Stimulated activated CD8-positive, alpha-beta memory T cell treated with anti-CD3 and anti-CD28 coated beads, Interleukin-7, amount 100 ng/mL, for 48 hours (primary cell): ENCODE measurements at places on chromosomes 1 and 21.

- no peak for DNase-seq
These were observed 1.3 kb upstream of the FASLG start for GRCh38 chr1:172657586-172657985.

DNA sequence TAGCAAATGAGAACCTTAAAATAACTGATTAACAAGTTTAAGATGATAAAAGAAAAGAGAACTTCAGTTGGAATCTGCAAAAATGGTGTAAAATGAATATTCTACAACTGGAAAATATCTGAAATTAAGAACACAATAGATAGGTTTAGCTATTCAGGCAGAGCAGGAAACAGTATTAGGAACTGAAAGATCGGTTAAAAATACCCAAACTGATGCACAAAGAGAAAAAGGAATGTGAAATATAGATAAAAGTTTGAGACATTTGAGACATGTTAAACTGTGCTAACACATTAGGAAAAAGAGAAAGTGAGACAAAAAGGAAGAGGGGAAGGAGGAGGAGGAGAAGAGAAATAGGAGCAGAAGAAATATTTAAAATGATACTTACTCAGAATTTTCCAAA, 12.1 kb downstream of the CD55 start:
- DNase-seq: no peak

DNA sequence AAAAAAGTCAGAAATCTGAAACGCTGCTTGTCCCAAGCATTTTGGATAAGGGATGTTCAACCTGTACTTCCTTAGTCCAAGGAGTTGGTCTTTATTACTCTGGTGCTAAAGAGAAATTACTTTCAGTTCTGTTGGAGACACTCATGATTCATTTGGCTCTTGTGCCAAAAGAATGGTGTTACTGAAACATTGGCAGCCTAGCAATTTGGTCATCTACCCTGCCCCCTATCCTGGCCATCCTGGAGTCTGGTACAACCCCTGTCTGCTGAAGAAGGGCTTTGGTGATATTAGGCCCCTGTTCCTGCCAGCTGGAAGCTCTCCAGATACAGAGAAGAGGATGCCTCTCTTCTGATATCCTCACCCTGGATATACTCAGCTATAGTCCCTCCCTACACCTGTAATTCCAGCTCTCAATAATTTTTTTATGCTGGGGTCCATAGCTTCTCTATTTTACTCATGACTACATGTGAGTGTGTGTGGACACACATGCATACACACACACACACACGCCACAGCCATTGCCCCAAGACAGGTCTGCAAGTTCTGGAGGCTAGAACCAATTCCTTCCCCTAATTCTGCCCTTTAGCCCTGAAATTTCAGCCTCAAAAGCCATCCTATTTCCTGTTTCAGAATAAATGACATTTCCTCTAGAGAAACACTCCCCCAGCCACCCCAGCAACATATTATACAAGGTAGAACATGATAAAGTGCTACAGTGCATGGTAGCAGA, 40.0 kb downstream of the LHX8 start:
- no peak for DNase-seq

GRCh38 chr21:29056005-29056404, 17.4 kb downstream of the CCT8 start:
- DNase-seq: no peak

- DNase-seq: no peak
These were observed 81.0 kb upstream of the ZBTB18 start for GRCh38 chr1:243970077-243970476.

DNA sequence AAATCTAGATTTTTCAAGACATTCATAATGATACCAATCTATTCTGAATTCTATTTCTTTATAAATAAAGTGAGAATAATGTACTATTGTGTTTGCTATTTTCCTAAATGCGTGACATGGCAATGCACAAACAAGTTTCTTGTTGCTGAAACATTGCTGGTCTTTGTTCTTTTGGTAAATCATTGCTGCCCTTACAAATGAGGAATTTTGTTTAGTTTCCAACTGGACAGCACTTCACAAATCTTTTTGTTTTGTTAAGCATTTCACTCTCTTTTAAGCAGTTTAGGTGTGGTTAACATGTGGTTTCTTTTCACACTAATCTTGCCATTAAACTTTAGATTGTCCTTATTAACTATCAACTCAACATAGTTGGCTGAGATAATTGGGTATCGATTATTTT, 94.6 kb downstream of the LRRC7 start:
- DNase-seq: no peak

DNA sequence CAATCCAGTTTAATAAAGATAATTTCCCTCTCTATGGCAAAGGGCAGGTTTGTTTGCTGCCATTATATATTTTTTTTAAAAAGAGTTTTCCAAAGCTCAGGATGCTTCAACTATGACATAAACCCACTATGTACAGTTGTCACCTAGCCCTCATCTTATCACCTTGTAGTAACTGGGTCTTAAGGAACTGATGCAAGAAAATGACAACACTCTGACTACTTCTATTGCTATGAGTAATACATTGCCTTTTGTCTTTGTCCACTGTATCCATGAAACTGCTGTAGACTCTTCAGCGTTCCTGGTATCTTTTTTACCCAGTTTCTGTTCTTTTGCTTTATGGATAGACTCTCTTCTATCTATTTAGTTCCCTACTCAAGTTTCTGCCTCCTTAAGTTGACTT, 586.5 kb downstream of the NEGR1 start:
- no peak for DNase-seq

- DNase-seq: no peak
These were observed 1.0 kb downstream of the FAM78B start for GRCh38 chr1:166165661-166166328.

- no peak for DNase-seq
These were observed 1.9 kb upstream of the NVL start for GRCh38 chr1:224331824-224332223.

DNA sequence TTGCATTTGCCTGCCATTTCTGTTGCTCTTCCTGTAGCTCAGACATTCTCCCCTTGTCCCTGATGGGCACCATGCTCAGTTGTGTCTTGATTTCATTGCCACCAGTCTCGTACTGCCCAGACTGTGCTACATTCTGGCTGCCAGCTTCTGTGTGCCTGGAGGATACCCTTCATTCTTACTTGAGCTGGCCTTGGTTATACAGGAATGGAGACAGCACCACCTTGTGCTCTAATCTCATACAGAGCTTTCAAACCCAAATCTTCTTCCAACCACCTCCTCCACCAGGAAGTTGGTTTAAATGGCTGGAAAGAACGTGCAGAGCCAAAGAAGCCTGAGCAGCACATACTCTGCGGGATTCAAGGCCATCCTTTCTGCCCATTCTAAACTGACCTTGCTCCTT, 165.3 kb downstream of the SLC35F3 start:
- DNase-seq: no peak

DNA sequence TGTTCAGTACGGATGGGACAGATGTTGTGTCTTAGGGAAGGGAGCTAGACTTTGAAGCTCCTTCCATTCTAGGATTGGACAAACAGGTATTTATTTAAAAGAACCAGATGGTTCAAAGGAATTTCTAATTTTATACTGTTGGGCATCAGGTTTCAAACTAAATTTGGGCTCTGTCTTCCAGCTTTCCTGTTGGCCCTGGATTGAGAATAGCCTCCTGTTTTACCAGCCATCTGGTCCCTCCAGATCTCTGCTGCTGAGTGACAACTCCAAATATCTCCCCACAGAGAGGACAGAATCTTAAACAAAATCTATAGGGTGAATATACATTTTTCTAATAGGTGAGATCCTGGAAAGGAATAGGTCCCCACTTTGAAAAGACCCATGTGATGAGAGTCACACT, 52.5 kb upstream of the CNIH3 start:
- no peak for DNase-seq

- no peak for DNase-seq
These were observed 41.8 kb downstream of the ZNF281 start for GRCh38 chr1:200367841-200368534.
